ENCODE measurements at places on chromosomes 13 and 19.

- no peak for DNase-seq
These were observed 27.9 kb downstream of the FLT1 start for GRCh38 chr13:28467034-28467433.

DNA sequence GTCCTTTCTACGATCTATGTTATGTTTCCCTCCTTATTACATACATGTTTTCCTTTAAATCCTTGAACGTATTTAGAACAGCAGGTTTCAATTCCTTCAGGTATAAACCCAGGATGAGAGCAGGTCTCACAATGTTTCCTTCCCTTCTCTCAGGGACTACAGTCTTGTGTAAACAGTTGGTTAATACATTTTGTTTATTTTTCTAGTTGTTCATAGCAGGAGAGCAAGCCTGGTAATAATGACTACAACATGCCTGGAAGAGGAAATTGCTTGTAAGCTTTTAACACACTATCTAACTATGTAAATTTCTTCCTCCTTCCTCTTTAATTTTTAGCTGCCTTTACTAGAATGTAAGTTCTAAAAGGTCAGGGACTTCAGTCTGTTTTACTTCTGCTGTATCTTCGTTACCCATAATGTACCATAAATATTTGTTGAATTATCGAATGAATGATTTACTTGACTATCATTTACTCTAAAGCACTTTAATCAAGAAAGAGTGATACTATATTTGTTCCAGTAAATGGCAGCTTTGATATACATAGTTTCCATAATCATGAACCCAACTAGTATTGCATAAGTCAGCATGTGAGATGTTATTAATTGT is 28.9 kb upstream of the TNFRSF19 start:
- DNase-seq = no peak

- no peak for DNase-seq
These were observed 4.4 kb downstream of the TRIM13 start for GRCh38 chr13:50001287-50001686.

- no peak for DNase-seq
These were observed 9.3 kb downstream of the CHST8 start for GRCh38 chr19:33630880-33631608.

DNA sequence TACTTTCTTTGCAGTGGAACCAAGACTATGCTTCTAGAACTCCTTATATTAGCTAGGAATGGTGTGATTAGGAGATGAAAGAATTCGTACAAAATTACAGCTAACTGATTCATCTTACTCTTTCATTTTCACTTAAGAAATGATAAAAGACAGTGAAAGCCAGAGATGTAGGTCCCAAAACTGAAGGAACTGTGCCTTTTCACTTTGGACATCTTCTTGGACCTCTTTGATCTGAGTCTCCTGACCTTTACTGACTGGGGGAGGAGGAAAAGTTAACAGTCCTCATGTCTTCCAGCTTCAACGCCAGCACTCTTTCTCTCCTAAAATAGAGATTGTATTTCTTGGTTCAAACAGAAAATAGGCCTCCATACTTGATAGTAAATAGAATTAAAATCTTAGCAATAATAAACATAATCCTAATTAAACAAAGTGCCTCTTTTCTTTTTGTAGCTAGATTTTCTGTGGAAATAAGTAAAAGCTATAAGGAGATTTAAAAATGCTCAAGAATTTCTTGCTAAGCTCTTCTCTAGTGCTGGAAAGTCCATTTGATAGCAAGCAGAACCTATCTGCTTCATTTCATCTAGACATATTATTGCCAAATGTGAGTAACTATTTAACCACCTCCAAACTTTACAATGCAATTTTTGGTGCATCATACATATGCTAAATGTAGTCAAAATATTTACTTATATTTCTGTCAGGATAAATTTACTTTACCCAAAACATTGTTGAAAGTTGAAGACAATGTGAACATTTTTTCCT is 109.4 kb upstream of the POSTN start:
- no peak for DNase-seq

DNA sequence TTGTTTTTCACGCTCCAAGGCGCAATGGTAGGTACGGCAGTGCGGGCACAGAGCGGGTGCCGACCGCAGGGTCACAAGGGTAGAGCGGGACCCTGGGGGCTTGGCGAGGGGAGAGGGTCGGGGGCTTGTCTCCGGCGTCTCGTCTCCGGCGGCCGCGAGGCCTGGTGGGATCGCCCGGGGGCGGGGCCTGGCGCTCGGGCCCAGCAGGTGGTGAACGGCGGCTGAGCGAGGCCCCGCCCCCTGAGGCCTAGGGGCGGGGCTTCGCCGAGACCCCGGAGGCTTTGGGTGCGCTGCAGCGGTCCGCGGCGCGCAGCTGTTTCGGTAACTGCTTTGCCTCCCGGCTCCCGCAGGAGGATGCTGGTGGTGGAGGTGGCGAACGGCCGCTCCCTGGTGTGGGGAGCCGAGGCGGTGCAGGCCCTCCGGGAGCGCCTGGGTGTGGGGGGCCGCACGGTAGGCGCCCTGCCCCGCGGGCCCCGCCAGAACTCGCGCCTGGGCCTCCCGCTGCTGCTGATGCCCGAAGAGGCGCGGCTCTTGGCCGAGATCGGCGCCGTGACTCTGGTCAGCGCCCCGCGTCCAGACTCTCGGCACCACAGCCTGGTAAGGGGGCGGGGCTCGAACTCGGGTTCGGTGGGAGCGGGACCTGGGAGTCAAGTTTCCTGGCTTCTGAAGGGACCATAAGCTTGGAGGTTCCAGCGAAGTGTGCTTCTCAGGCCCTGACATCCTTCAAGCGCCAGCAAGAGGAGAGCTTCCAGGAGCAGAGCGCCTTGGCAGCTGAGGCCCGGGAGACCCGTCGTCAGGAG is at the start of gene TSEN34:
Gene TSEN34, plus strand, starts transcription at position 298 of the 800 bp plus-strand sequence. Its CDS starts 57 bp downstream, at position 355.
- DNase-seq = peak; percentile 94

DNA sequence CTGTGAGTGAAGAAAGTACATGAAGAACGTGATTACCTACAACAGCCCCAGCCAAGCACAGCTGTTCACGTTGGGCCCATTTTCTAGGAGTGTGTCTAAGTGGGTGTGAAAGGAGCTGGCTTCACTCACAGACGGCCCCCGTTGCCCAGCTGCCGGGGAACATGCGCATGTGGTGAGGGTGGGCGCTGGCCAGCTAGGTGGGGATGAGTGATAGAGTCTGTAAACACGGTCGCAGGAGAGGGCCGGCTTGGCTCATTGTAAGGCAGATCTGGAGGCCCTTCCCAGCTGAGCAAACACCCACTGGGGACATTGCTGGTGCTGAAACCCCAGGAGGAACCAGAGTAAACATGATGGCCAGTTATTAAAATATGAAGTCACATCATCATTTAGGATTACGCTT is 160.5 kb downstream of the TEX29 start:
- no peak for DNase-seq

DNA sequence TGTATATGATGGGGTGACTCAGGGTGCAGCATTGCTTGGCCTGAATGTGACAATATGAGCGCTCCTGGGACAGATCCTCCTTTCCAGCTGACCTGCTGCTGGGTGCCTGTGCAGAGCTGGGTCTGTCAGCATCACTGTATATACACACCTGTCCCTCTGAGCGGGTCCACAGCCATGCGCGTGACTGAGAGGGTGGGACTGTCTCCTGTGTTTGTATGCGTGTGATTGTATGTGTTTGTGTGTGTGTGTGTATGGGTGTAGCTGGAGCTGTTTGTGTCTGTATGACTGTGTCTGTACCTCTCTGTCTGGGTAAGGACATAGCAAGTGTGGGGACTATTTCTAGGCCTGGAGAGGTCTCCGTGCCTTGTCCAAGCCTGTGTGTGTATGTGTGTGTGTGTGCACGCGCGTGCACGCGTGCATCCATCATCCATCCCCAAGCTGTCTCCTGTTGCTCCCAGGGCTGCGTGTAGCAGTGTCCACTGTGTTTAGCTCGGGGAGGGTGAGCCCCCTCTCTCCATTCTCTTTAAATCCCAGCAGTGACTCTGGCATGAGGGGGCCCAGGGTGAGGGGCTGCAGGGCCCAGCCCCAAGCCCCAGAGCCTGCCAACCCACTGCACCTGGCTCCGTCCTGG is 8.3 kb downstream of the IGLON5 start:
- no peak for DNase-seq

DNA sequence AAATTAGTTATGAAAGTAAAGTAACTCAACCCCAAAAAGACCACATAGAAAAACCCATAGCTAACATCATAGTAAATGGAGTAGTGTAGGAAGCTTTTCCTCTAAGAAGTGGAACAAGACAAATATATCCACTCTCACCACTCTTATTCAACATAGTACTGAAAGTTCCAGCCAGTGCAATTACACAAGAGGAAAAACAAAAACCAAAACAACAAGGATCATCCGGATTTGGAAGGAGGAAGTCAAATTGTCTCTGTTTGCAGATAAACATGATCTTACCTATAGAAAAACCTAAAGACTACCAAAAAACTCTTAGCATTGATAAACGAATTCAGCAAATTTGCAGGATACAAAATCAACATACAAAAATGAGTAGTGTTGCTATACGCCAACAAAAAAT is 8.5 kb upstream of the SIGLEC8 start:
- no peak for DNase-seq

GRCh38 chr19:8113017-8113416 is 36.4 kb downstream of the FBN3 start:
- no peak for DNase-seq

DNA sequence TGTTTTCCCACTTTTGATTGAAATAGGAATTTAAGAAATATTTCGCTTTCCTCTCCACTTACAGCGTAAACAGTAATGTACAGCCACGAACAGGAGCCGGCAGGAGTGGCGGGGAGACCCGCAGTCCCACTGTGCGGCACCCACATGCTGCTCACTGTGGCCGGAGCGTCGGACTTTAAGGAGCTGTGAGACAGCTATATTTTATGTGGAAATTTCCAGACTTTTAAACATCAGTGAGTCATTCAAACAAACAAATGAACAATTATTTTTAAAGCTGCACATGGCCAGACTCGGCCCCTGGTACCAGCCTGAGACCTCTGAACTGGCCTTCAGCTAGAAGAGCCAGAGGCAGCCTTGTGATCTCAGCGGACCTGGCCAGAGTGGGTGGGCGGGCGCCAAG is 52.5 kb downstream of the CRYL1 start:
- no peak for DNase-seq

DNA sequence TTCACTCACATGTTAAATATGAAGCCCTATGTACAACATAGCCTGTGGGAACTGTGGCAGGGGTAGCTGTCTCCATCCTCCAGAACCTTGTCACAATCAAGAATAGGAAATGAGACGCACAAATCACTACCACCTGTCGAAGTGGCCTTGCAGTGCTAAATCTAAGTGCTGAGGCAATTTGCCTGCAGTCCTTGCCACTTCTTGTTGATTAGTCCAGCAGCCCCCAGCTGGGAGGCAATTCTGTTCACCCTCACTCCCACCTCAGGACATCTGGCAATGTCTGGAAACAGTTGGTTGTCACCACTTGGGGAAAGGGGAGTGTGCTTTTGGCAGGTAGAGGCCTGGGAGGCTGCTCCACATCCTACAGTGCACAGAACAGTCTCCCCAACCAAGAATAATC is 10.7 kb downstream of the RFX2 start:
- DNase-seq = no peak

DNA sequence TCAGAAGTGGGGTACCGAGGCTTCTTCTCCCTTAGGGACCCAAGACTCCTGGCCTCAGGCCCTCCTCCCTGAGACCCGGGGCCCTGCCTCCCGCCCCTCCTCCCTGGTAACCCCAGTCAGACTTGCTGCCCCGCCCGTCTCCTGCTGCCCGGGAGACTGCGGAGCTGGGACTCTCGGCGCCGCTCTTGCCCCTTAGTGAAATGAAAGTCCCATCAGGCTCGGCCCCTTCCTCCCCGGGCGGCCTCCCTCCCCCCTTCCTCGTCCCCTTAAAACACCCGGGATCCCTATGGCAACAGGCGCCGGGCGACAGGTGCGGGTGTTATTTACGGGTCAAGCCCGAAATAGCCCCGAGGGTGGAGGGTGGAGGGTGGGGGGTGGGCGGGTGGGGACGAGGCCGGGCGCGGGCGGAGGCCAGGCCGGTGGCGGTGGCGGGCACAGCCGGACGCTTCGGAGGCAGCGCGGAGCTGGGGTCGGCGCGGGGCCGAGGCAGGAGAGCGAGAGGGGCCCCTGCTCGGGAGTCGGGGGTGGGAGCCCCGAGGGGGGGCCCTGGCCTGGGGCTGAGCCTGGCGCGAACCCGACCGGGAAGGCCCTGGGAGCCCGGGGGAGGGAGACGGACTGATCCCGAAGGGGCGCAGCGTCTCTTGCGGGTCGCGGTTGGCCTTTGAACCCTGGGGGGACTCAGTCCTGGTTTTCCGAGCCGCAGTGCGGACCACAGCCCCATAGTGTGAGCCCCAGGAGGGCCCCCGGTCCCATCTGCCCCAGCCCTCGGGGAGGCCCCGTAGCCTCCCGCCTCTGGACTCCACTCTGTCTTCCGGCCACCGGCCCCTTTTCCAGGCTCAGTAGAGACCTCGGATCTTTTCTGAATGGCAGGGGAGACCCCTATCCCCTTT is at the start of gene CACNG6:
Gene CACNG6, plus strand, starts transcription at position 414 of the 890 bp plus-strand sequence. CDS start 1,241 bp downstream, outside the sequence.
- DNase-seq = peak; percentile 20

- DNase-seq = peak; percentile 68
These were observed 38.0 kb downstream of the ADGRE1 start for GRCh38 chr19:6925386-6925785.

- DNase-seq = no peak
These were observed 10.4 kb upstream of the SACS start for GRCh38 chr13:23443878-23444277.

- DNase-seq = no peak
These were observed 300.5 kb downstream of the PCDH17 start for GRCh38 chr13:57932061-57932460.

- peak; percentile 43 for DNase-seq
These were observed 80.9 kb upstream of the SHISA2 start for GRCh38 chr13:26132756-26133155.

DNA sequence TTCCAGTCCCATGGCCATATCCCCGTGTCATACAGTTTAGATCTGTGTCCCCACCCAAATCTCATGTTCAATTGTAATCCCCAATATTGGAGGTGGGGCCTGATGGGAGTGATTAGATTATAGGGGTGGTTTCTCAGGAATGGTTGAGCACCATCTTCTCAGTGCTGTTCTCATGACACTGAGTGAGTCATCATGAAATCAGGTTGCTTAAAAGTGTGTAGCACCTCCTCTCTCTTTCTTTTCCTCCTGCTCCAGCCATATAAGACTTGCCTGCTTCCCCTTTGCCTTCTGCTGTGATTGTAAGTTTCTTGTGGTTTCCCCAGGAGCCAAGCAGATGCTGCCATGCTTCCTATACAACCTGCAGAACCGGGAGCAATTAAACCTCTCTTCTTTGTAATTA is 197.8 kb downstream of the NALCN start:
- no peak for DNase-seq

DNA sequence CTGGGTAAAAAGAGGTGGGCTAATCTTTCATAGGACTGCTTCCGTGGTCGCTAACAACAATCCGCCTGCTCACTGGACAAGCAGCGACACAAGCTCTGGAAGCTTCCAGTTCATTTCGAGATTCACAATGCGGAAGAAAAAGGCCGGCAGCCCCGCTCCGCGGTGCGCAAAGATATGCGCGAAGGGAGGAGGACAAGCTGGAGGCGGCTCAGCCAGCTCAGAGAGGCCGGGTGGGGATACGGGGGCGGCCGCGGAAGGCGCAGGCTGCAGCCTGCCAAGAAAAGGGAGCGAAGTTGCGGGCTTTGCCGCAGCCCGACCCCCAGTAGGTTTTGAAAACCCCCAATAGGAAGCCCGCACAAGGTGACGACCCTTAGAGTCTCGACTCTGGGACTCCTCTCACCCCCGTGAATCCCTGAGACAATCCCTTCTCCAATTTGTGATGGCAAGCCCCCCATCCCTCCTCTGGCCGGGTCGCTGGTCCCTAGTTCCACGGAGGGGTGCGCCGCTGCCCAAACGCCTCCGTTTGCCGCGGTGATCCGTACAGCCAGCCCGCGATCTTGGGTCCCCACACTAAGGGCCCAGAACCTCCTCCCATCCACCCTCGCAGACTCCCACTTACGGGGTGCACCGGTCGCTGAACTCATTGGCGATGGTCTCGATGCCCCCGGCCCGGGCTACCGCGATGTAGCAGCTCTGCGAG is 697 bp downstream of the HSPH1 start:
- DNase-seq = peak; percentile 92
